ENCODE measurements at places on chromosomes 4 and X.
A peak's percentile ranks its signal among the peaks of the same experiment; 100 is the strongest.

GRCh38 chrX:26649534-26649933 is 433.6 kb downstream of the MAGEB5 start:
- peak; percentile 2 for DNase-seq

DNA sequence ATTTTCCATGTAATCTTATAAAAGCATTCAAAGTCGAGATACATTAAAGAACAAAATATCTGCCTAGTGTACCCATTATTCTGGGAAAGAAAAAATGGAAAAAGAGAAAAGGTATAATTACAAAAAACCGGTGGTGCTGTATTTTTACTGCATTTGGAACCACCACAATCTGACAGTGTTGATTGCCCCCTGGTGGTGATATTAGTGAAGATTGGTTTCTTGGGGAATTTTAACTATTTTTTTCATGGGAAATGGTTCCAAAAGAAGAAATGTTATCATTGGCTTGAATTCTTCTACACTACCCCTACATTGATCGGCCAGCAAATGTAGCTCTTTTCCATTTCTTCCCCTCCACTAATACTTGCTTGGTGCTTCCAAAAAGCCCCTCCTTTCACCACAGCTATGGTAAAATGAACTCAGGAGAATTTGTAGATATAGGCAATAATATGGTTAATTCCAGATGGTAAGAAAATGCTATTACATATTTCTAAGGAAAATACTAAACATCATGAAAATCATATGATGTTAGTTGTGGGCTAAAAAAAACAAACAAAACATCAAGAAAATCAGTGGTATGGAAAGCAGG is 50.0 kb downstream of the COX18 start:
- peak; percentile 47 for DNase-seq

DNA sequence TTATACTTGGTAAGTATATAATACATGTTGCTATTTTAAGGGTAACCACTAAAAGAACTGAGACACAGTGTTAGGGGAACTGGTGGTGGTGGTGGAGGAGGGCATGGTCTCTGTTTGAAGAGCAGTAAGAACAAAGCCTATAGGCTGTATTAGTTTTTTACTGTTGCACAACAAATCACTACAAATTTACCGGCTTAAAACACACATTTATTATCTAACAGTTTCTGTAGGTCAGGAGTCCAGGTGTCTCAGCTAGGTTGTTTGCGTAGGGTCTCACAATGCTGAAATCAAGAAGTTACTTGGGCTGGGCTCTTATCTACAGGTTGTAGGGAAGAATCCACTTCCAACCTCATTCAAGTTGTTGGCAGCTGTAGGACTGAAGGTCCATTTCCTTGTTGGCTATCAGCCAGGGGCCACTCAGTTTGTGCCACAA is 52.6 kb downstream of the CASK start:
- DNase-seq: no peak

DNA sequence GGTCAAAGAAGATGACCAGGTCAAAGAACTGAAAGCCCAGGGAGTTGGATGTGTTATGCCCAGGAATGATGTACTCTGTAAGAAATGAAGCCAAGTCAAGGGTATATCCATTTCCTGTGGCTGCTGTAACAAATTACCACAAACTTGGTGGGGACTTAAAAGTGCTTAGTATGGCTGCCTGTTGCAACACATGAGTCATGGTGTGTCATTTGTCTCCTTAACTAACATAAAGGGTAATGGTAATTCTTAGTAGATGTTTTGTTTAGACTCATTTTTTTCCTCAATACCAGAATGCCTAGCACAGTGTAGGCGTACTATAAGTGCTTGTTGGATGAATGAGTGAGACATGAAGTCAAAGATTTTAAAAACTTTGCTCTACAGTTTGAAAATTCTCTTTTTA is 45.7 kb downstream of the SYTL5 start:
- no peak for DNase-seq

- no peak for DNase-seq
Measured at GRCh38 chr4:39698424-39699009, 581 bp downstream of the UBE2K start.

- no peak for DNase-seq
Measured at GRCh38 chr4:106628586-106629267, 260.1 kb upstream of the GIMD1 start.

DNA sequence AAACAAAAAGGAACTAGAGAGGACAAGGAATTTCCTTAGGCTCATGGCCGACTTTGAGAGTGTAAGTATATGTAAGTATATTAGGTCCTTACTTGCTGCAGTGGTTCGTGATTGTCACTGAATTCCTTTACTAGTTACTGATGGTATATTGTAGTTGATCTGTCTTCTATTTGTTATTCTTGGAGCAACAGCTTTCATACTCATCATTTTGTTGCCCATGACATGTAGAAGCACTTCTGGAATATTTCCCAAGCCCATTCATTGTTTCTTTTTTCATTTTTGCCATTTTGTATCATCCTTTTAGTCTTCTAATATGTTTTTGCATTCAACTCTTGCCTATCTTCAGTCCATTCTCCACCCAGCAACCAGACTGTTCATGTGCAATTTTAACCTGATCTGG is 170.0 kb downstream of the ARHGAP10 start:
- no peak for DNase-seq

DNA sequence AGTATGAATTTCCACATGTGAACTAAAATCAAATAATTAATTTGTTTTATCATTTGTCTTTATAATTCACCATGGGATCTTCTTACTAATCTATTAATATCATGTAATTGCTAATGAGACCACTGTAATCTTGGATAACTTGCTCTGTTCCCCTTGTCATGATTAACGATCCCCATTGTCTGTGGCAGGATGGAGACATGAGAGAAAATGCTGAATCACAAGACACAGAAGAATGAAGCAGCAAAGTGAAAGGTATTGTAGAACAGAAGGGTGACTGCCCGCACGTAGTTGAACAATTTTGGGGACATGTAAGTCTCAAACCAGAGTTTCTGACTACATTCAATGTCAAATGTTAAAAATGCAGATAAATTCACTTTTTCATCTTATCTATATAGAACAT is 135.2 kb downstream of the EPHA5 start:
- no peak for DNase-seq

DNA sequence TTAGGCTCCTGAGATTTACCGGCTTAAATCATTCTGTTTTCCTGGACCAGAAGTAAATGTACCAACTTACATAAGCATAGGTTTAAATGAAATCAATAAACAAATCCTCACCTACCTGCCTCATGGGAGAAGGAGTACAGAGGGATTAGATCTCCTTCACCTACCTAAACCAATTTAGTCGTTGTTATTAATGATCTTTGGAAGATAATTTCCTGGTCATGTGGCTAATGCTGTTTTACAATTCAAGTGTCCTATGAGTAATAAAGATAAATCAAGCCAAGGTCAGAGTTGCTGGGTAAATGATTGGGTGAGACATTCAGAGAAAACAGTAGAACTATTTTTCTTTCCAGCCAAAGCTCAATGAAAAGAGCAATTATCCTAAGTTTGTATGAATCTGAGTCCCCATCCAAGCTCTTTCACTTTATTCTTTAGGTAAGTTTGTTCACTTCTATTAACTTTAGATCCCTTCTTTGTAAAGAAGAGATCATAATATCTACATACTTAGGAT is 423.0 kb upstream of the FAM241A start:
- DNase-seq: no peak

DNA sequence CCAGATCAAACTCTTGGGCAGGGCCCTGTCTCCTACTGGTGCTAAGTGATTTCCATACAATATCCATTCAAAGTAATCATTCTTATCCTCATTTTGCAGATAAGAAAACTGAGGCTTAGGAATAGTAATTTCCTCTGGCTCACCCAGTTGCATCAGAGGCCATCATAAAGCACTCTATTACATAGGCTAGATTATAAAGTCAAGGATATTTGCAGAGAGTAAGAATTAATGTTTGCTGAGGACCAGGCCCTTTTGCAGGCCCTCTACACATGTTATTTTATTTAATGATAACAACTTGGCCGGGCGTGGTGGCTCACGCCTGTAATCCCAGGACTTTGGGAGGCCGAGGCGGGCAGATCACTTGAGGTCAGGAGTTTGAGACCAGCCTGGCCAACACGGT is 316.8 kb downstream of the ZNF674 start:
- DNase-seq: no peak

DNA sequence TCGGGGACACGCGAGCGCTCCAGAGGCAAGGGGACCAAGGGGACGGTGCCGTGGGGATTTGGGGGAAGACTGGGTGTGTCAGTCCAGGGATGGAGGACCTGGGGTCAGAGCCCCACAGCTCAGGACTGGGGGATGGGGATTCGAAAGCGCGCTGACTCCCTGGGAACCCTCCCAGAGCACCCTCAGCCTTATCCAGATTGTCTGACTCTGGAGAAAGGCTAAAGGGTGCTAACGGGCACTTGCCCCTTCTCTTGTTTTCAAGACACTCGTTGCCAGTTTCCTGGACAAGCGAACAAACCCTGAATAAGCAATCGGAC is 1.1 kb downstream of the DOCK11 start:
- no peak for DNase-seq

DNA sequence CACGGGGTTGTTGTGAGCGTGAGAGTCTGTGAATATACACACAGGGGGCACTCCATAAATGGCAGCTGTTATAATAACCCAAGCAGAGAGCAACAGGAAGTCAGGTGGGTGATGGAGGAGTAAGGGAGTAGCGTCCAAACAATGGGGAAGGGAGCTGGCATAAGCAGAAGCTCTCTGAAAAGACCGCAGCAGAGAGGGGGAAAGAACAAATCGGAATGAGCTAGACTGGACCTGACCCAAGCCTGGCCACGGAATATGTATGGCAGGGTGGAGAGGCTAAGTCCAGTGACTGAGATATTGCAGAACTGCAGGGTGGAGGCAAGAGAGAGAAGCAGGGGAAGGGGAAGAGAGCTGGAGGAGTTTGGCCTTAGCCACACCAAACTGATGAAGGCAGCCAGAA is 6.5 kb upstream of the GJB1 start:
- DNase-seq: no peak

- no peak for DNase-seq
Measured at GRCh38 chrX:79719568-79720231, 294.9 kb upstream of the TBX22 start.

DNA sequence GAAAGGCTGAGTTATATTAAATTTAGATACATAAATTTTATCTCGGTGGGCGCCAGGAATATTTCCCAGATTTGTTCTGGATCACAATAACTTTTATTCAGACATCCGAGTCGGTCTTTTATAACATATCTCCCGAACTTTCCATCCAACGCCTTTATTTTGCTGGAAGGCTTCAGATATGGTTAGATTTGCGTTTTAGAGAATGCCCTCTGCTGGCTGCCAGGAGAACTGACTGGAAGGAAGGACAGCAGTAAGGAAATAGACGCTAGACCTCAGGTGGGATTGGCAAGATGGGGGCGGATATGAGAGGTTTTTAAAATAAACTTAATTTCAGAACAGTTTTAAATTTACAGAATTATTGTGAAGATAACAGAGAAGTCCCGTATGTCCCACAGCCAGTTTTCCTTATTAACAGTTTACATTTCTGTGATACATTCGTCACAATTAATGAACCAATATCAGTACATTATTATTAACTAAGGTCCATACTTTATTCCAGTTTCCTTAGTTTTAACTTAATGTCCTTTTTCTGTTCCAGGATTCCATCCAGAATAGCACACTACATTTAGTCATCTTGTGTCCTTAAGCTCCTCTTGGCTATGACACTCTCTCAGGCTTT is 4.6 kb upstream of the KANTR start:
- peak; percentile 64 for DNase-seq

- DNase-seq: no peak
Measured at GRCh38 chrX:130176354-130176776, 4.6 kb downstream of the RAB33A start.

DNA sequence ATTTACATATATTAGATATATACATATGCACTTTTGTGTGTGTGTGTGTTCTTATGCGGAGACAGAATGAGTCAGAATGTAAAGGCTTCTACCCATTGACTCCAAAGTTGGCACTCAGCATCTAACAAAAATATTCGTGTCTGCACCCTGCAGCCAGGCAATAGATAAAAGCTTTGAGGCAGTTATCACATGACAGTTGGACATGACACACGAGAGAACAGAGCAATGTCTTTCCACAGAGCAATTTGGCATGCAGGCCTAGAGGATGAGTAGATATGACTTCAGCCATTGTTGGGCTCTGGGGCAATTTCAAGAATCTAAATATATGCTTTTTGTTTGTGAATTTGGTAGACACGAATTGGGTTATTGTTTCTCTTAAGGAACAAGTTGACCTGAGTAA is 391.2 kb downstream of the SLITRK2 start:
- no peak for DNase-seq

DNA sequence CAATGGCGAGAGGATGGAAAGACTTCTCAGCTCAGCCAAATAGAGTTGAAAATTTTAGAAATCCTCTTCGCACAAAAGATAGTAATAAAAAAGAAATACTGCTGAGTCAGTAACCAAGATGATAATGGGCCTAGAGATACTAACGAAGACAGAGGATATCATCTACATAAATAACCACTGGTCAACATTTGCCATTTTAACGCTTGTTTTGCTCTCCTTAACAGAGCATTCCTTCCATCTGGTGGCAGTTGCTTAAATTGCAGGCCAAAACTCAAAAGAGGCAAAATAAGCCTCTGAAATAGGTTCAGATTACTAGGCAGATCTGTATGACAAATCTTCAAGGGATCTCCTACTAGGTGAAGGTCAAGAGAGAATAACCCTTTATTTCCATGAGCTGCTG is 51.7 kb upstream of the MCF2 start:
- peak; percentile 28 for DNase-seq

GRCh38 chr4:40630335-40631021 is 814 bp upstream of the RBM47 start:
- peak; percentile 57 for DNase-seq

GRCh38 chr4:107066621-107067020 is 30.5 kb upstream of the DKK2 start:
- no peak for DNase-seq

DNA sequence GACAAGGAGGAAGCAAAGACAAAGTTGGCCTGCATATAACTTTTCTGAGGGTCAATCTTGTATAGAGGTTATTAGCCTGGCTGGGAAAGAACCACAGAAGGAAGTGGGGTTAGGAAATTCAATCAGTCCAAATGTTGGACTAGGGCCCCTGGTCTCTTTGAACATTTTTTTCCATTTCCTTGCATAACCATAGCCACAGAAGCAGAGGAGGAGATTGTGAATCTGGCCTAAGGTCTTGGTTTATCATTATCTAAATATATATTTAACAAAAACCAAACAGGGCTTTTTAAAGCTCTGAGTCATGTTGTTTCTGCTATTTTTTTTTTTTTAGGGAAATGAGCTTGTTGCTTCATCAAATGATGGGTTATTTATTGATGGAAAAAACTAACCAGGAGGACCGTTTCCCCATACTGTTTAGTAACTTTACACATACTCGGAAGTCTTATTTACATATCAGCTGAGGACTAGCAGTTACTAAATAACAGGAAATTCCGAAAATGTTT is 97.7 kb upstream of the ACSL4 start:
- DNase-seq: no peak

DNA sequence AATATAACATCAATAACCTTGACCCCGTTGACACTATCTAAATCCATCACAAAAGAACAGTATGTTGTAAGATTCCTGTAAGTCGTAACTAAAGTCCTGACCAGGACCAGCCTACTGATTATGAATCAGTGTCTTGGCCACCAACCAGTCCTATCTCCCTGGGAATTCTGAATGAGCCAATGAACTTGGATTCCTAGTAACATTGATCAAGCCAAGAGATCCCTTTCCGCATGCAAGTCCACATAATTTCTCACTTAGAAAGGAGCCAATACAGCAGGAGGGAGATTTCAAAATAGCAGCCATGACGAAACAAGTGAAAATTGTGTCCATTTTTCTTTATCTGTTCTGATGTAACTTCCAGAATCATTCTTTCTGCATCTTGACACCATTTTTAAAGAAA is 9.5 kb downstream of the XPNPEP2 start:
- DNase-seq: no peak
